WTC11 (cell line): ENCODE measurements at places on chromosomes 5 and 9. TPM values are rescaled to one million over a fixed set of nuclear protein-coding genes. Genes with fewer than 3 reads are reported as not detected.

Gene PCDH12
- total RNA-seq, result 0.02 to 0.33 TPM in 2 of 3 replicates, not detected in the other

Gene GABRA6
- not detected in 3 replicates for total RNA-seq

Gene PLPP7
- total RNA-seq, result 4.2 to 4.9 TPM (median 4.7 TPM) in 3 replicates

Gene ACOT12
- total RNA-seq, result 0.16 TPM in 1 of 3 replicates, not detected in the others

Gene CDKN2A
- 0.50 to 0.57 TPM (median 0.57 TPM) in 3 replicates for total RNA-seq

Gene PCDHA12
- total RNA-seq, result 9.6 to 10.7 TPM (median 10.1 TPM) in 3 replicates

Gene LECT2
- total RNA-seq, result not detected in 3 replicates

Gene OSMR
- total RNA-seq, result 2.3 to 3.1 TPM (median 2.5 TPM) in 3 replicates

Gene ST8SIA4
- total RNA-seq, result 0.76 to 1.3 TPM (median 0.96 TPM) in 3 replicates

Gene ACTBL2
- total RNA-seq, result not detected in 3 replicates

Gene WNK2
- total RNA-seq, result 113 to 121 TPM (median 120 TPM) in 3 replicates

Gene FSTL4
- total RNA-seq, result 5.0 to 6.6 TPM (median 6.1 TPM) in 3 replicates

Gene SH3RF2
- 0.83 to 1.6 TPM (median 0.98 TPM) in 3 replicates for total RNA-seq

Gene TLR4
- 0.05 to 0.11 TPM (median 0.11 TPM) in 3 replicates for total RNA-seq

Gene BSPRY
- total RNA-seq, result 6.4 to 8.0 TPM (median 7.2 TPM) in 3 replicates

Gene ASPN
- total RNA-seq, result not detected in 3 replicates

Gene C5orf52
- total RNA-seq, result not detected in 3 replicates

Gene EXOSC3
- 69.9 to 73.8 TPM (median 71.0 TPM) in 3 replicates for total RNA-seq

Gene CCL19
- total RNA-seq, result not detected in 3 replicates

Gene GBGT1
- 14.5 to 16.7 TPM (median 16.5 TPM) in 3 replicates for total RNA-seq

Gene ANP32B
- 149 to 156 TPM (median 150 TPM) in 3 replicates for total RNA-seq

Gene PIP5K1B
- 5.2 to 6.0 TPM (median 5.7 TPM) in 3 replicates for total RNA-seq

Gene TCERG1
- 98.2 to 117 TPM (median 107 TPM) in 3 replicates for total RNA-seq

Gene FBN2
- 47.1 to 56.7 TPM (median 48.0 TPM) in 3 replicates for total RNA-seq

Gene ECM2
- total RNA-seq, result not detected in 3 replicates

Gene LCP2
- total RNA-seq, result 0.37 to 0.73 TPM (median 0.72 TPM) in 3 replicates

Gene SOHLH1
- not detected in 3 replicates for total RNA-seq

Gene GRPEL2
- 35.3 to 48.6 TPM (median 35.5 TPM) in 3 replicates for total RNA-seq

Gene NOXA1
- 2.9 to 5.9 TPM (median 4.8 TPM) in 3 replicates for total RNA-seq

Gene FOXD4L6
- not detected in 3 replicates for total RNA-seq

Gene ZNF454
- 4.3 to 5.1 TPM (median 4.9 TPM) in 3 replicates for total RNA-seq

Gene SLC6A7
- 0.04 TPM in 1 of 3 replicates, not detected in the others for total RNA-seq

Gene LOX
- 1.3 to 2.8 TPM (median 2.2 TPM) in 3 replicates for total RNA-seq

Gene EQTN
- 0.66 to 1.4 TPM (median 0.81 TPM) in 3 replicates for total RNA-seq

Gene AJM1
- total RNA-seq, result 1.6 to 1.7 TPM (median 1.6 TPM) in 3 replicates

Gene RUSC2
- 7.3 to 9.4 TPM (median 8.7 TPM) in 3 replicates for total RNA-seq

Gene SPAAR
- 0.23 to 0.33 TPM in 2 of 3 replicates, not detected in the other for total RNA-seq

Gene CFAP157
- total RNA-seq, result 0.07 to 0.22 TPM in 2 of 3 replicates, not detected in the other

Gene MRRF
- 36.1 to 42.3 TPM (median 38.8 TPM) in 3 replicates for total RNA-seq

Gene PTPRD
- 51.3 to 69.6 TPM (median 54.6 TPM) in 3 replicates for total RNA-seq

Gene CNTLN
- 12.2 to 13.4 TPM (median 12.7 TPM) in 3 replicates for total RNA-seq

Gene WNT8A
- total RNA-seq, result 0.16 TPM in 1 of 3 replicates, not detected in the others

Gene KCNV2
- total RNA-seq, result not detected in 3 replicates

Gene MOB3B
- 18.9 to 25.1 TPM (median 20.9 TPM) in 3 replicates for total RNA-seq

Gene ZMAT2
- 50.3 to 57.2 TPM (median 54.7 TPM) in 3 replicates for total RNA-seq

Gene PCDHGA11
- total RNA-seq, result 7.0 to 8.4 TPM (median 7.1 TPM) in 3 replicates

Gene FAM78A
- total RNA-seq, result 3.0 to 3.5 TPM (median 3.4 TPM) in 3 replicates

Gene SCGB3A1
- 0.39 TPM in 1 of 3 replicates, not detected in the others for total RNA-seq
